ENCODE measurements at places on chromosomes 5 and 9.

GRCh38 chr9:131635285-131635684 lies 90.0 kb downstream of the PRRT1B start:
- no peak for DNase-seq

- no peak for DNase-seq
Observed at GRCh38 chr9:83633255-83633654, 10.3 kb downstream of the IDNK start.

- no peak for DNase-seq
Observed at GRCh38 chr9:116383936-116384335, 230.3 kb downstream of the PAPPA start.

DNA sequence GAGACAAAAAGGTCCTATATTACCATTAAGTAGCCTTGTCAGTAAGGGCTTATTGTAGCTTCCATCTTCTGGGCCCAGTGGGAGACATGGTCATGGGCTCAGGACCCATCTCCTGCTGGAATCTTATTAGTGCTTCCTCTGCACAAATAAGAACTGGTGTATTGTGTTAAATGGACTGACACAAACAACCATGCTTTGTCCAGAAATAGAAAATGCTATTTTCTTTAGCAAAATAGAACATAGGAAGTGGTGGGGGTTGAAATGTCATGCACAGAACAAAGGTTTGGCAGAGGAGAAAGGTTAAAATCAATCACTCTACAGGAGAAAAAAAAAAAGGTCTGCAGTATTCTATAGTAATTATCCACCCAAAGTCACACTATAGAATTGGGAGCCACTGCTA lies 252.2 kb downstream of the ELAVL2 start:
- DNase-seq = no peak

DNA sequence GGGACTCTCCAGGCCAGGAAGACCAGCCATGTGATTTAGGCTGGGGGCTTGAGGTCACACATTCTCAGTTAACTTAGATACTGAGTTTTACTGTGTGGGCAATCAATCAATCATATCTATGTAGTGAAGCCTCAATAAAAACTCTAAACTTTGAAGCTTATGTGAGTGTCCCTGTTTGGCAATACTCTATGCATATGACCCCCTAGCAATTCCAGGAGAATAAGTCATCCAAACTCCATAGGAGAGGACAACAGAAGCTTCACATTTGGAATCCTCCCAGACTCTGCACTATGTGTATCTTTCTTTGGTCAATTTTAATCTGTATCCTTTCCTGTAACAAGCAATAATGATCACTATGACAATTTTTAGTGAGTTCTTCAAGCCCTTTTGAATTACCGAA lies 216.8 kb upstream of the RGMB start:
- DNase-seq = no peak

Measured in NCI-H524 treated with DMSO at 0.1 percent for 48 hours (cell line).